Amniotic stem cell (primary cell): ENCODE measurements at places on chromosomes 1 and 21.

- DNase-seq: no peak
Observed at GRCh38 chr1:37270639-37271038, 203.7 kb upstream of the ZC3H12A start.

DNA sequence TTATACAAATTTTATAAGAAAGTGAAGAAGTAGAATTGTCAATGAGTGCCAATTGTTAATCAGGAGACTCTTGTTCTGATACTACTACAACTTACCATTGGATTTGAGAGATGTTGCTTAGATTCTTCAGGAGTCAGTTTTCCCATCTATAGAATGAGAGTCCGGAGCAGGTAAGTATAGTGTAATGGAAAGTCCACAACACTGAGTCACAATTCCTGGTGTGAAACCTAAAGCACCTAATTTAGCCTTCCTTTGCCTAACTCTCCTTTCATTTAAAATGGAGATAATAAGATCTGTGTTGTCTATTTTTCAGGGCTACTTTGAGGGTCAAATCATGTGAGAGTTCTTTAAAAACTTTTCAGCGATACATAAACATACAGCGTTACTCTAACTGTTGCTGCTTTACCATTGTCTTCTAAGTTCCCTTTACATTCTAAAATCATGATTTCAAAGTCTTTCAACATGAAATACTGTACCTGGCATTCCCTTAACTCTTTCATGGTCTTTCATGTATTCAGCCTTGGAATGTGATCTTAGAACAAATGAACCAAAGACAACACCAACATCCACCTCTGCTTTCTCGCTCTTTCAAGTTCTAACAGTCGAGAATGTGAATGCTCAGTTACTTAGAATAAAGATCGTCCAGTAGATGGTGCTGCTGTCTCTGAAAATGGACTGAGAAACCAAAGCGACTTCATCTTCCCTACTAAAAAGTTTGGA, 90.9 kb downstream of the SLC30A10 start:
- DNase-seq: peak; percentile 10

DNA sequence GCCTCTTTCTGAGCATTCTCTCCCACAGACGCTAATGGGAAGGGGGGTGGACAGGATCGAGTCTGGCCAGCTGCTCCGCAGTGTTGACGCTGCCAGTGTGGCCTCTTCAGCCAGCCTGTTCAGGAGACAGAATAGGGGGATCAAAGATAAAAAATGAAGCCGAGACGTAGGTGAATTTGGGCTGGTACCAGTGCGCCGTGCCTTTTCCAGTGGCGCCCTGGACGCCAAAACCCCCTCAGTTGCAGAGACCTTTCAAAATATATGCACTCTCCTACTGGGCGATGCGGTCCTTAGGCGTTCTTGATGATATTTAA, 1.1 kb downstream of the TTC3 start:
- DNase-seq: no peak

GRCh38 chr1:83967336-83967735, 31.6 kb downstream of the TTLL7 start:
- no peak for DNase-seq

DNA sequence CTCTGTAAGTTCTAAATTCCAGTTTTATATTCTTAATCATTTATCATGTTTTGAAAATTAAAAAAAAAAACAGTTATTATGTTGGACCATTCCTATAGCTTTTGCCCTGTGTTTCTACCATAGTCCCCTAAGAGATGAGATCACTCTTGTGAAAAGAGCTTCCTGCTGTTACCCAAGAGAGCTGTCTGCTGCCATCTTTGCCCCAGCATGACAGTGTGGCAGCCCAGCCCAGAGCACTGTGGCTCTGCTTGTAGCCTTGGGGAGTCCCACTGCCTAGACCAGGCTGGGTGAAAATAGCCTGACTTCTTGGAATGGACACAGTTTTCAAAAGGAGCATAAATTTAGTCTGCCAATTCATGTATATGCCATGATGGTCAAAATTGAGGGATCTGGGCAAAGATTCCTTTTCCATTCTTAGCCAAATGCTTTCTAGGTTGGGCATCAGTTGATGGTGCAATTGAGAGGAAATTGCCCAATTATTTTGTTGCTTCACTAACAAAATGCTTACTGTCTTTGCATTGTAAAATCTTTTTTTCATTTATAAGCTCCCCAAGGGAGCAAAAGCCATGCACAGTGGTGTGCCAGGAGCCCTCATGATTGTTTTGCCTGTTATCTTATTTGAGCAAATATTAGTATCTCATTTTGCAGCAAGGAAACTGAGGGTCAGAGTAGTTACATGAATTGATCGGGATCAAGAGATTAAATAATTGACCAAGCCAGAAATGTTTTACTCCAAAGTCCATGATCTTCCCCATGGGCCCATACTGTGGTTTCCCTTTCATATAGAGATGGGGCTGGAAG, 72.8 kb downstream of the ETS2 start:
- DNase-seq: no peak

- no peak for DNase-seq
Observed at GRCh38 chr1:160836981-160837557, 25.6 kb downstream of the CD244 start.

GRCh38 chr1:217506878-217507277, 124.0 kb downstream of the GPATCH2 start:
- DNase-seq: no peak

GRCh38 chr1:98783821-98784220, 122.3 kb downstream of the SNX7 start:
- DNase-seq: no peak

DNA sequence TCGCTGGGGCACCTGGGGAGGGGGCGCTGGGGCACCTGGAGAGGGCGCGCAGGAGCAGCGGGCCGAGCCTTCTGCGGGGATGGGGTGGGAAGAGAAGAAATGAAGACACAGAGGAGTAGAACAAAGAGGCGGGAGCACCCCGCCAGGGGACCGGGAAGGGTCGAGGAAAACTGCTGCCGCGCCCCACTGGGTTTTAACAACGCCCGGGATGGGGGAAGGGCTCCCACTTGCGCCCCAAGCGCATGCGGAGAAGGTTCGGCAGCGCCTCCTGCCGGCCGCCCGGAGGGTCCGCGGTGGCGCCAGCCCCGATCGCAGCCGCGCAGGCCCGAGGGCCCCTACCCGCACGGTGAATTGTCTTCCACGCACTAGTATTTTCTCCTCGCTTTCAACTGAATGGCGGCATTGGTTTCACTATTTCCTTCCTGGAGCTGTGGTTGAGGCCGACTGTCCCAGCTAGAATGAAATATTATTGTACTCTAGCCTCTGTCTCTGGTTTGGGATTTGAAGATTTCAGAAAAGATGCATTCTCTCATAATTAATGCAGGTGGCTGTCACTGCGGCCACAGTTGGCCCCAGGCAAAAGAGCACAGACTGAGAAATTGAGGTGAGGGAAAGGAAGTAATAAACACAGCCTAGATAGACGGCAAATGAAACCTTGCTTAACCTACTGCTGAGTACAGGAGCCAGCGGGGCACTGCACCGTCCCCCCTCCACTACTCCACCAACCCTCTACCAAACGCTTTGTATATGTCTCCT, 57.3 kb downstream of the MAB21L3 start:
- DNase-seq: no peak

GRCh38 chr1:221708076-221708571, 33.8 kb downstream of the DUSP10 start:
- DNase-seq: no peak

DNA sequence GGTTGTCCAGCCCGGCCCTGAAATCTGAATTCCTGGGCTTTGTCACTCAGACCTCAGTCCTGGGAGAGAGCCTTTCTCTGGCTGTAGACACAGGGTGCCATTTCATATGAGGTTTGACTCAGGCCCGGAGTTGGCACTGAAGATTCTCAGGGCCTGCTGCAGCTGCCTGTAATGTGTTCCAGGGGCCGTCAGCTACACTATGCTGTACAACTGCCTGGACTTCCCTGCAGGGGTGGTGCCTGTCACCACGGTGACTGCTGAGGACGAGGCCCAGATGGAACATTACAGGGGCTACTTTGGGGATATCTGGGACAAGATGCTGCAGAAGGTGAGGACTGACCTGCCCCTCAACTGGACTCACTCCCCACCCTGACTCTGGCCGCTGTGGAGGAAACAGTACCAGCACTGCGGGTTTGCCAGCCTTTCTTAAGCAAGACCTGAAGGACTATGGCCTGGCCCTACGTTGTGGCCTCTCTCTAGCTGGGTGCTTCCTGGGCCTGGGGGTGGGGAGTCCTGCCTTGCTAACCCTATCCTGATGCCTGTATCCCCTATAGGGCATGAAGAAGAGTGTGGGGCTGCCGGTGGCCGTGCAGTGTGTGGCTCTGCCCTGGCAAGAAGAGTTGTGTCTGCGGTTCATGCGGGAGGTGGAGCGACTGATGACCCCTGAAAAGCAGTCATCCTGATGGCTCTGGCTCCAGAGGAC, 18.9 kb downstream of the FAAH start:
- DNase-seq: no peak

- DNase-seq: no peak
Observed at GRCh38 chr1:229685149-229685548, 59.1 kb downstream of the URB2 start.

DNA sequence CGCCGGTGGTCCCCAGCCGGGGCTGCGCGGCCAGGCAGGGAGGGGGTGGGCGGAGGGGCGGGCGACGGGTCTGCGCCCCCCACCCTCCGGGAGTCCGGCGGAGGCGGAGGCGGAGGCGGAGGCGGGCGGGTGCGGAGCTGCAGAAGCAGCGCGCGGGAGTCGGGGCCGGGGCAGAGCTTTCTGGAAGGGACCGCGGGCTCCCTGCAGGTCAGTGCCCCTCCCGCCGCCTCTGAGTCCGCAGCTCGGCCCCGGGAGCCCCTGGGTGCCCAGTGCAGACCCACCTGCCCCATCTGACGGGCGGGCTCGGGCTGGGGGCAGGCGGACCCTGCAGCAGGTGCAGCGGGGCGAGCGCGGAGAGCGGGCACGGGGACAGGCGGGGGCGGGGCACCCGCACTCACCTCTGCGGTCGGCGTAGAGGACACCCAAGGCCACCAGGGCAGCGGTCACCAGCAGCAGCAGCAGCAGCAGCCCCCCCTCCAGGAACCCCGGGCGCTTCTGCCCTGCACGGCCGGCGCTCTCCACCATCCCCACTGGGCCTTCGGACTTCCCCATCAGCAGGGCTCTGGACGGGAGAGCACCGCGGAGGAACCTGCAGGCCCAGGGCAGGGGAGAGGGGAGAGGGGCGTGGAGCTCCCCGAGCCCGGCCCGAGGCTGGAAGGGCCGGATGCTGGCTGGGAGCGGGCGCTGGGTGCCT, 3.7 kb downstream of the MMEL1 start:
- DNase-seq: no peak

DNA sequence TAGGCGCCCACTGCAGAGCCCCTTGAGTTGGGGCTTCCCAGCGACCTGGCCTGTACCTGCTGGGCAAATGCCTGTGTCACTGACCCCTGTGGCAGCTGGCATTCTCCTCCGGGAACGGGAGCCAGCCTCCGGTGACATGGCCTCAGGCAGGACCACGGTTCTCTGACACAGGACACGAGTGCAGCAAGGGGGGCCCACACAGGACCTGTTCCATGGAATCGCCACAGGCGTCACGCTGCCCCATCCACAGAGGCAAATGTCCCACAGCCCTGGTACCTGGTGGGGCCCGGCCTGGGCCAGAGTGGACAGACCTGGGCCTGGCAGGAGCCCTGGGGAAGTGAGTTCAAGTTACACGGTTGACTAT, 2.6 kb downstream of the ITGB2 start:
- no peak for DNase-seq

DNA sequence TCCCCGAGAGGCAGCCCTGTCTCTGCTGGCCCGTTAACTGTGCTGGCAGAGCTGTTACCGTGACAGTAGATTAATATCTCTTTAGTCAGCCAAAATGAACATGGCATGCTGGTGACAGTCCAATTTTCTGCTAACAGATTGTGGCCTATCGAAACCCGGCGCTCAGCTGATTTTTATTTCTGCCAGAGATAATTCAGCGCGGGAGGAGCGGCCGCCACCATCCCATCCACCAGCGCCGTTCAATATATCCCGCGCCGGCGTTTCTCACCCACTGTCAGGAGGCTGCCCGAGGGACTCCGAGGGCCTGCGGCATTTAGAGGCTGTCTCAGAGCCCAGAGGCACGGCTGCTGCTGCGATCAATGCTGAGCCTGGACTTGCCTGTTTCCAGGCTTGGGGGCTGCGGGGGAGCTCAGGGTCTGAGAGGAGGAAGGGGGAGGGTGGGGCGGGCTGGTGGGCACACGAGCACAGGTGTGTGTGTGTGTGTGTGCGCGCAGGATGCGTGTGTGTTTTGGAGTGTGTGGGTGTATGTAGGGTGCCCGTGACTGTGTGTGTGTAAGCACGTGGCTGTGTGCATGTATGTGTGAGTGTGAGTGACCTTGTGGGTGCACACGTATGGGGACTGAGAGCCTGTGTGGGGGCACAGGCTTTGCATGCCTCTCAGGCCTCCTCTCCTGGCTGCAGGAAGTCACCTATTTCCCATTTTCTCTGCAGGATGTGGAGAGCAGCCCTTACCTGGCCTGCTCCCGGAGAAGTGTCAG, 109.7 kb upstream of the ACTRT2 start:
- no peak for DNase-seq

GRCh38 chr1:89199525-89200031, 836 bp upstream of the GBP4 start:
- DNase-seq: no peak

GRCh38 chr1:173469656-173470055, 7.5 kb upstream of the PRDX6 start:
- DNase-seq: no peak

DNA sequence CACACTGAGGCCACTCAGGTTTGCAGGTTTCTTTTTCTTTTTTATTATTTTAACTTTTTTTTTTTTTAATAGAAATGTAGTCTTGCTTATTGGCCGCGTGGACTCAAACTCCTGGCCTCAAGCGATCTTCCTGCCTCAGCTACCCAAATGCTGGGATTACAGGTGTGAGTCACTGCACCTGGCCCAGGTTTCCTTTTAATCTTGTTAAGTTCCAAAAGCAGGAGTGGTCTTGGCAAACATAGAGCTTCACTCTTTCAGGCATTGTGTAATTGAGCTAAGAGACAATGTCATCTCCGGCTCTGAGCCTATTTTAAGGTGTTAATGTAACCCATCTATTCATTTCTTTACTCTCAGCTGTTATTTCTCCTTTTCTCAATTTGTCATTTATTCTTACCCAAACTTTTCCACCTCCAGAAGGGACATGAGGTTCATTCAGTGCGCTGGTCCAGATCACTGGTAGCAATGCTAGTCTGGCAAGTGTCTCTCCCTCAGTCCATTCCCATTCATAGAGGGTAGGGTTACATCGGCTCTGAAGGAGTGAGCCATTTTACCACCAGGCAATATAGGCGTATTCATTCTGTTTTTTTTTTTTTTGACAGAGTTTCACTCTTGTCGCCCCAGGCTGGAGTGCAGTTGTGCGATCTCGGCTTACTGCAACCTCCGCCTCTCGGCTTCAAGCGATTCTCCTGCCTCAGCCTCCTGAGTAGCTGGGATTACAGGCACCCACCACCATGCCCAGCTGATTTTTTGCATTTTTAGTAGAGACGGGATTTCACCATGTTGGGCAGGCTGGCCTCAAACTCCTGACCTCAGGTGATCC, 11.3 kb upstream of the MFSD2A start:
- DNase-seq: no peak
